Activated CD8-positive, alpha-beta memory T cell treated with anti-CD3 and anti-CD28 coated beads for 48 hours (primary cell): ENCODE measurements at places on chromosomes 7 and 10.

DNA sequence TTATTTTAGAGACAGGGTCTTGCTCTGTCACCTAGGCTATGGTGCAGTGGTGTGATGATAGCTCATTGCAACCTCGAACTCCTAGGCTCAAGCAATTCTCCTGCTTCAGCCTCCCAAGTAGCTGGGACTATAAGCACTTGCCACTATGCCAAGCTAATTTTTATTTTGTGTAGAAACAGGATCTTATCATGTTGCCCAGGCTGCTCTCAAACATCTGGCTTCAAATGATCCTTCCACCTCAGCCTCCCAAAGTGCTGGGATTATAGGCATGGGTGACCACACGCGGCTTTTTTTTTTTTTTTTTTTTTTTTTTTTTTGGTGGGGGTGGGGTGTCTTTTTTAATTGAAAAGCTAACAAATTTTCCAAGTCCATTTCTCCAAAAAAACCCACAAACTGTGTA is 18.4 kb downstream of the HPS6 start:
- no peak for DNase-seq

DNA sequence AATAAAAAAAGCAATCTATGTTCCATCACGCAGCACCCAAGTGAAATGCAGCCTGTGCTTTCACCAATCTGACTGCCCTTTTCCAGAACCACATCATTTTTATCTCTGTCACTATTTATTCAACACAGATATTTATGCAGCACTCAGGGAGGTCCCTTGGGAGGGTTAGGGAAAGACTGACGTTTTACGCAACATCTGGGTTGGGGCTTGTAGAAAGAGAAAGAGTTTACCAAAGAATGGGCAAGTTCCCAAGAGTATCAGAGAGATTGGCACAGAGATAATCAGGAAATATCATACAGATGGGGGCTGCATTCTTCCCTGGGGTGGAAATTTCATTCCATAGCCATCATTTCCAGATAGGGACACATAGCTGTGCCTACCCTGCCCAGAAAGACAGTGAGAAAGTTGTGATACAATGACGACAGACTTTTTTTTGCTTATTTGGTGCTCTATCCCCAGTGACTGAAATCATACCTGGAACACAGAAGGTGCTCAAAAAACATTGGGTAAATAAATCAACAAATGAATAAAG is 474.2 kb downstream of the CALN1 start:
- DNase-seq, result no peak

DNA sequence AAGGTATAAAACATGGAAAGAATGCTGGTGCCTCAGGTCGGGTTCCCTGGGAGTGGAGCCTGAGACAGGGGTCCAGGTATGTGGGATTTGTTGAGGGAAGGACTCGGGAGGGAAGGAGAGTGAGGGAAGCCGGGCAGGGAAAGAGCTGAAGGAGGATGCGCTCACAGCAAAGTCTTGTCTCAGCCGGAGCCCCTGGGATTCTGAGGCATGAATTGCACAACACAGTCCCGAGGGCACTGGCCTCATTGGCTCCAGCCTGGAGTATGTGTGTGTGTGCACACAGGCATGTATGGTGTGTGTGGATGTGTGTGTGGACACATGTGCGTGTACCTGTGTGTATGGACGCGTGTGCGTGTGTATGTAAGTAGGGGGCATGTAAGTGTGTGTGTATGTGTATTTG is 87.4 kb downstream of the WDFY4 start:
- no peak for DNase-seq

- no peak for DNase-seq
Observed at GRCh38 chr10:97713339-97713825, at the start of gene MARVELD1. TSS of gene MARVELD1 (plus strand) at chr10:97713730. CDS start at chr10:97713877, 147 bp downstream.

GRCh38 chr10:64376167-64376566 is 855.0 kb downstream of the REEP3 start:
- no peak for DNase-seq

GRCh38 chr7:135888740-135889139 is 88.4 kb downstream of the MTPN start:
- DNase-seq, result no peak

- no peak for DNase-seq
Observed at GRCh38 chr7:99221866-99222265, 14.0 kb upstream of the KPNA7 start.

- no peak for DNase-seq
Observed at GRCh38 chr10:128642023-128642422, 515.8 kb upstream of the MKI67 start.

DNA sequence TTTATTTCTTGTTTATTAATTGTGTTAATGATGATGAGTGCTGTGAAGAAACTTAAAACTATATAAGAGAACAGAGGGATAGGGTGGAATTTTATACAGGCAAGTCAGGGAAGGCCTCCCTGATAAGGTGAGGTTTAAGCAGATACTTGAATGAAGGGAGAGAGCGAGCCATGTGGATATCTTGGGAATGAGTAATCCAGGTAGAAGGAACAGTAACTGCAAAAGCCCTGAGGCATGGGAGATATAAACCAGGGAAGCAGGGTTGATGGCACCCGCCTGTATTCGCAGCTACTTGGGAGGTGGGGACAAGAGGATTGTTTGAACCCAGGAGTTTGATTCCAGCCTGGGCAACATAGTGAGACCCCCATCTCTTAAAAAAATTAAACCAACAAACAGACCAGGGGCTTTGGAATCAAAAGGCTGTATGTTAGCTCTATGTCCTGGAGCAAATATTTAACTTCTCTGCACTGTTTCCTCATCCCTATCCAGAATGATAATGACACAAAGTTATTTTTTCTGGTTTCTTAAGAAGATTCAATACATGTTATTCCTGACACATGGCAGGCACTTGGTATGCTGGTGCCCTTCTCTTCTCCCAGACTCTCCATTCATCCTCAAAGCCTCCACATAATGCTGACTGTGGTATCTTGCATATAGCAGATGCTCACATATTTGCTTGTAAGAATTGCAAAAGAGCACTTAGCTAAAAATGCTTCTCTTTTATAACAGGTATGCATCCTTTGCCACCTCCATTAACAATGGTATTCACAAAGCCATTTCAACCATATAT is 169.3 kb downstream of the CHN2 start:
- DNase-seq, result no peak

GRCh38 chr10:91756286-91756685 is 41.9 kb upstream of the TNKS2 start:
- DNase-seq, result no peak

GRCh38 chr10:14889318-14889717 is 10.7 kb downstream of the SUV39H2 start:
- no peak for DNase-seq

DNA sequence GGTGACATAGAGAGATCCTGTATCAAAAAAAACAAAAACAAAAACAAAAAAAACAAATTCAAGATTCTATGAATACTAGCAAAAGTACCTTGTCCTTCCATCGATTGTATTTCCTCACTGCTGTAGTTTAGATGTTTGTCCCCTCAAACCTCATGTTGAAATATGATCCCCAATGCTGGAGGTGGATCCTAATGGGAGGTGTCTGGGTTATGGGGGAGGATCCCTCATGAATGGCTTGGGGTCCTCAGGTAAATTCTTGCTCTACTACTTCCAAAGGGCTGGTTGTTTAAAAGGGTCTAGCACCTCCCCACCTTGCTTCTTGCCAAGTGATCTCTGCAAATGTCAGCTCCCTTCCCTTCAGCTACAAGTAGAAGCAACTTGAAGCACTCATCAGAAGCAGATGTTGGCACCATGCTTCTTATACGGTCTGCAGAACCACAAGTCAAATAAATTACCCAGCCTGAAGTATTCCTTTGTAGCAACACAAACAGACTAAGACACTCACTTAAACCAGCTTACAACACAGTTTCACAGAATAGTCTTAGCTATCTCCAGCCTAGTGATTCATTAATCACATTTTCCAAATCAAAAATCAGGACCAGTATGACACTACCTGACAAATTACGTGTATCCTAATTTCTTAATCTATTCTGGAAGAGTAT is 20.7 kb downstream of the ABI1 start:
- no peak for DNase-seq

DNA sequence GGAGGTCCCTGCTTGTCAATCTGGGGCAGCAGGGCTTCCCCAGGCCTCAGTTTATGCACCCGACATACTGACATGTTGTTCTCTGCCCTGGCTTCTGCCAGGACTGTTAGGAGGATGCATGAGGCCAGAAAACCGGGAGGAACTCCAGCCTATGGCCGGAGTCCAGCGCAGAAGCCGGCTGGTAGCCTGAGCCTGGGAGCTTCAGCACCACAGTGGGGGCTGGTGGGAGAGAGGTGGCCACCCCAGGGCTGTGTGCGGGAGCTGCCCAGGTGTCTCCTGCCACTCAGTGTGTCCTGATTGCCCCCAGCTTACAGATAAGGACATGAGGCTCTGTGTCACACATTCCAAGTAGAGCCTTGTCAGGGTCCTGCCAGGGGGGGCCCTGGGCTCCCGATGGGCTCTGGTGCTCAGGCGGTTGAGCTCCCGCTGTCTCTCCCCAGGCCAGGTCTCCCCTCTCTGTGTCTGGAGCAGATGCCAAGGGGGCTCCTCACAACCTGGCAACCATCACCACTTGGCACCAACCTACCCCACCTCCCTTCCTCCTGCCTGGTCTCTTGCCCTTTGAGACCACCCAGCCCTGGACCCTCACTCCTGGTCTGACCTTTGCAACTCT is 32.3 kb downstream of the PPIF start:
- DNase-seq, result no peak

DNA sequence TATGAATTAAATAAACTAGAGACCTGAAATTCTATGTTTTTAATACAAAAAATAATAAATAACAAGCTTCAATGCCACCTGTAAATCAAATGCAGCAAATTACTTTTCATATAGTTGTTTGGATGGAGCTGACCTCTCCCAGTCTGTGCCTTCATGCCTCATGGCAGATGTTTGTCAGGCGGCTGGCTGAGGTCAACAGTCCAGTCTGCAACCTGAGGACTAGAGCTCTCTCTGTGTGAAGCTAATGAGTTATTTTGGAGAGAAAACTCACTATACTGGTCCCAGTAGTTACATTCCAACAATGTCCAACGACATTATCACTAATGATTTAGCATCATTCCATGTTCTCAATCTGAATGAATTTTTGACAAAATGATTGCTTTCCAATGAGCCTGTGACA is 746.2 kb upstream of the POM121L12 start:
- no peak for DNase-seq

GRCh38 chr7:130268463-130269317 is 2.0 kb downstream of the CPA2 start:
- no peak for DNase-seq

DNA sequence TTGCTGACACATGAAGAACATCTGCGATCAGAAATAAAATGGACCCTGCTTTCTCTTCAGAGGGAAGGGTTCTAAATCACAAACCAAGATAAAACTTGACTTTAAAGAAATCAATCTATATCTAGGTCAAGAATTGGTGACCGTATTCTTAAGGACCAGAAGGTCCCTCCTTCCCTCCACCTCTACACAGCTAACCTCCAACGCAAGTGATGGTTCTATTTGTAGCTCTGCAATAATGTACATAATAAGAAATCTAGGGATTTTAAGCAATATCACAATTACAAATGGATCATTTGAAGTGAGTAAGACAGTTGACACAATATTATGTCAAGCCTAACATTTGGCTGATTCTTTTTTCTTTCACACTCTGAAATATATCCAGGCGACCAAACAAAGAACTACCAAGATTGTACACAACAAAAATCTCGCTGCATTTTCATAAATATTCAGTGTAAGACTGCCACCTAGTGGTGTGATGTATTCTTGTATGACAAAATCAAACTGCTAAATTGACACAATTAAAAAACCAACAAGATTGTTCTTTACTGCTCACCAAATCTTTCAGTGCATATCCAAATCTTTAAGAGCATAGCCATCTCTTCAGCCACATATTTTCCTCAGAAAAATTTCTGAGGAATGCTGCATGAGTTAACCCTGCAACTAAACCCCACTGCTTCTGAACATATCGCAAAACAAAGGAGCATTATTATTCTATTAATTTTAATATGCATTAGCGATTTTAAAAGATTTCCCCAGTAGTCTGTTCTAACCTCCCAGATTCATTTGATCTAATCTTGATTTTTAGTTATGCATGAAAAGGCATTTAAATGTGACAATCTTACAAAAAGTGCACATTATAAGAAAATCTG is 44.5 kb downstream of the ICA1 start:
- no peak for DNase-seq

DNA sequence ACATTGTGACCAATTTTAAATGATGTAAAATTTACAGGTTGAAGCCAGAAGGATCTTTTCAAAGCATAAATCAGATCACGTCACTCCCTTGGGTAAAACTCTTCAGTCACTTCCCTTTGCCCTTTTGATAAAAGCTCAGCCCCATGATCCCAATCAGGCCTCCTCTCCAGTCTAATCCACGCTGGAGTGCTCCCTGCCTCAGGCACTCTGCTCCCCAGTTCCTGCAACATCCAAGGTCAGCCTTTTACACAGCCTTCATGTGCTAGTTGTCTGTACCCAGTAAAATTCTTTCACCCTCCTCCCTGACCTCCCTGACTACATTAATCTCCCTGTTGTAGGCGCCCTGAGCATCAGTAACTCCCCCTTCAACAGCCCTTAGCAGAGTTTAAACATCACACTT is 14.1 kb downstream of the ELMO1 start:
- DNase-seq, result no peak

- DNase-seq, result no peak
Observed at GRCh38 chr10:48964038-48964437, 24.4 kb upstream of the LRRC18 start.

DNA sequence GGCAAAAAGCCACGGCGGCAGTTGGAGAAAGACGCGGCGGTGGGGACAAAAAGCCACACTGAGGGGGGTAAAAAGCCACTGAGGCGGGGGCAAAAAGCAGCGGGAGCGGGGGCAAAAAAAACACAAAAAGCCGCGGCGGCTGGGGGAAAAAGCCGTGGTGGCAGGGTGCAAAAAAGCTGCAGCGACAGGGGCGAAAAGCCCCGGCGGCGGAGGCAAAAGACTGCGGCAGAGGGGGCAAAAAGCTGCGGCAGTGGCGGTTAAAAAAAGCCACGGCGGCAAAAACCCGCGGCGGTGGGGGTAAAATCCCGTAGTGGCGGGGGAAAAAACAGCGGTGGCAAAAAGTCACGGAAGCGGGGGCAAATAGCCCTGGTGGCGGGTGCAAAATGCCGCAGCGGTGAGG is 527.3 kb downstream of the ZNF33B start:
- no peak for DNase-seq

- no peak for DNase-seq
Observed at GRCh38 chr7:151650161-151650560, 130.5 kb upstream of the RHEB start.

DNA sequence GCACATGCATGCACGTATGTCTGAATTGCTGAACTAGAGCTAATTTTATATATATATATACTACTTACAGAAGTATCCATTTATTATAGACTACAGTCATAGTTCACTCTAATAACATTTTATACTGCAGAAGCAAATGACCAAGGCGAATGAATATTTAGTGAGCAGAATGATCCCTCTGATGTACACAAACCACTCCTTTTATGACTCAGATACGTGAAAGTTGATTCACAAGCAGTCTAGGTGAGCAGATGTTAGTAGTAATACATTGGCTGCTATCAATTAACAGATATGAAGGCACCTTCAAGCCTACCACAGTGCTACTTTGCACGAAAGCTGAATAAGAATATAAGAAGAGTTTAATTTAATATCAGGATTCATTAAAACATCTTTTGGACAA is 10.4 kb downstream of the GPAM start:
- no peak for DNase-seq
